SJSA1 (cell line): ENCODE measurements at places on chromosomes 1 and 21. TPM values are rescaled to one million over a fixed set of nuclear protein-coding genes. Genes with fewer than 3 reads are reported as not detected.

The IFI44L gene
- 0.56 and 1.2 TPM in 2 replicates for total RNA-seq

The PPIAL4G gene
- total RNA-seq: not detected in 2 replicates

The E2F2 gene
- 7.3 and 12.3 TPM in 2 replicates for total RNA-seq

The TGFBR3 gene
- total RNA-seq: 8.8 and 15.2 TPM in 2 replicates

The GNAT2 gene
- 0.16 TPM in 1 of 2 replicates, not detected in the other for total RNA-seq

The OR2L8 gene
- not detected in 2 replicates for total RNA-seq

The OR2L2 gene
- not detected in 2 replicates for total RNA-seq

The FMOD gene
- total RNA-seq: 0.66 and 0.87 TPM in 2 replicates

The ADGRL4 gene
- not detected in 2 replicates for total RNA-seq

The GPATCH2 gene
- total RNA-seq: 15.3 and 24.2 TPM in 2 replicates

The ZRANB2 gene
- total RNA-seq: 35.3 and 42.4 TPM in 2 replicates

The TNFRSF9 gene
- total RNA-seq: 3.4 and 5.6 TPM in 2 replicates

- no peak for DNase-seq
Measured at GRCh38 chr1:111876631-111877030, 112.8 kb downstream of the KCND3 start.

GRCh38 chr1:240500647-240501046, 111.3 kb downstream of the GREM2 start:
- no peak for DNase-seq

DNA sequence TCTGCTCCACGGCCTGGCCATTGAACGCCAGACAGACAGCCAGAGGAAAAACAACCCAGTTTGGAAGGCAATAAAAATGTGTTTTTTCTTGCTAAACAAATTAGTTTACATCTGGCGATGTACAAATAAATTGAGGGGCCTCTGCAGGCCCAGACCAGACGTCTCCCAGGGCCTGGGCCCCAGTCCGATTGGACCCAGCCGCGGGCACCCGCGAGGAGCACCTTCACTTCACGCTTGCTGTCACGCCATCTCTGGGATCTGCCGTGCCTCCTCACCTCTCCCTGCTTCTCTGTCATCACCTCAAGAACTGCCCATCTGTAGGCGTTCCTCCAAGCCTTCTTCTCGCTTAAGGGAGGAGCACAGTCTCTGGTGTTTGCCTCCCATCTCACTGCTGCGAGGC, 61.5 kb downstream of the GLIS1 start:
- no peak for DNase-seq

DNA sequence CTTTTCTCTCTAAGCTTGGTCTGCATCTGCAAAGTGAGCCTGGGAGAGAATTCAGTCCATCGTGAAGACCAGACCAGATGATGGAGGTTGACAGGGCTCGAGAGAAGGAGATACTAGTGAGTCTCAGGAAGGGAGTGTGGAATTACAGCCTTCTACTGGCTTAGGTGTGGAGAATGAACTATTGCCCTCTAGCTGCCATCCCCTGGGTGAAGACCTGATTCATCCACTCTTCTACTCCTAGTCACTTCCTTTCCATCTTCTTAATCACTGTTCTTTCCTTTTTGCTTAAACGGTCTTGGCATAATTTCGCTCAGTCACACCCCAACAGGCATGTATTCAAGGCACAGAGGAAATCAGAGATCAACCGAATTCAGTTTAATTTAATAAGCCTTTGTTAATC, 34.0 kb upstream of the HSD17B7 start:
- no peak for DNase-seq

- DNase-seq: no peak
Measured at GRCh38 chr1:165169028-165169427, 187.5 kb downstream of the LMX1A start.

DNA sequence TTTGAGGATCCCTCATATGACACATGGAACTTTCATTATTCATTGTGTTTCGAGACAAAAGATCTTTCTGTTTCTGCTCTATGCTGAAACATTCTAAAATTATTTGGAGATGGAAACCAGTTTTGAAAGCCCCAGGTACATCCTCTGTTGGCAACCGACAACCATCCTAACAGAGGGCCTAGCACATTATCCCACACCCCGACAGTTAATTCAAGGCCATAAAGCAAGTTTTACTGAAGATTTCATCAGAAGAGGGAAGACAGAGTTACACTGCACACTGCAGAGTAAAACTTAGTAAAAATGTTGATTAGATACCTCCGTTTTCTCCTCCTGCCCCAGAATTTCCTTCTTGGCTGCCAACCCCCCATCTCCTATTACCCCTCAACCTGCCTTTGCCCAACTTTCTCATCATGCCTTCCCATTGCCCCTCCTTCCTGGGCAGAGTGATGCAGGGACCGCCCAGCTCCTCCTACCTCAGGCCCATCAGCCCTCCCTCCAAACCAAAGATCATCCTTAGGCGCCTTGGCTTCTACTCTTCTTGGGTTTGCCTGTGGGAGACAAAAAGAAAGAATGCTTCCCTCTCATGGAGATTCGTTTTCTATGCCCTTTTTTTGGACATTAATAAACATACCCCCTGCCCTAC, 52.9 kb upstream of the CITED4 start:
- DNase-seq: no peak

- DNase-seq: no peak
Measured at GRCh38 chr21:26923986-26924385, 42.9 kb downstream of the ADAMTS5 start.

DNA sequence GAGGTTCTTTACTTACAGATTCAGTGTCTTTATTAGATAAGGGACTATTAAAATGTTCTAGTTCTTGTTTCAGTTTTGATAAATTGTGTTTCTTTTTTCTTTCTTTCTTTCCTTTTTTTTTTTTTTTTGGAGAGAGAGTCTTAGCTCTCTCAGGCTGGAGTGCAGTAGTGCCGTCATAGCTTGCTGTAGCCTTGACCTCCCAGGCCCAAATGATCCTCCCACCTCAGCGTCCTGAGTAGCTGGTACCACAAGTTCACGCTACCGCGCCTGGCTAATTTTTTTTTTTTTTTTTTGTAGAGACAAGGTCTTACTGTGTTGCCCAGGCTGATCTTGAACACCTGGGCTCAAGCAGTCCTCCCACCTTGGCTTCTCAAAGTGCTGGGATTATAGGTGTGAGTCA, 76.6 kb downstream of the TMEM200B start:
- DNase-seq: no peak

GRCh38 chr1:55931081-55931940, 648.1 kb downstream of the PLPP3 start:
- no peak for DNase-seq

DNA sequence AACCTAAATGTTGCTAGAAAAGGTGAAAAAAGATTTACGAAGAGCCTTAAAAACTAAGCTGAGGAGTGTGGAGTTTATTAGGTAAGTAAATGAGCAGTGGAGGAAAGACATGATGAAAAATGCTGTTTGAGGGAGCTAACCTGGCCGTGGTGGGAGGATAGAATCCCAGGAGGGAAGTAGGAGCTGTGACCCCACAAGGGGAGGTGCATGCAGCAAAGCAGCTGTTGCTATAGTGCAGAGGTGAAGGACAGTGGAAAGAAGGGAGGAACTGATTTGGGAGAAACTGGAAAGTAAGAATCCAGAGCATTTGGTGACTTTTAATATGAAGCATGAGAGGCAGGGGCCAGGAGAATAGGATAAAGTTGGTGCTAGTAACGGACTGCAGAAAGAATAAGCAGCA, 271.7 kb upstream of the ADGRL2 start:
- no peak for DNase-seq

DNA sequence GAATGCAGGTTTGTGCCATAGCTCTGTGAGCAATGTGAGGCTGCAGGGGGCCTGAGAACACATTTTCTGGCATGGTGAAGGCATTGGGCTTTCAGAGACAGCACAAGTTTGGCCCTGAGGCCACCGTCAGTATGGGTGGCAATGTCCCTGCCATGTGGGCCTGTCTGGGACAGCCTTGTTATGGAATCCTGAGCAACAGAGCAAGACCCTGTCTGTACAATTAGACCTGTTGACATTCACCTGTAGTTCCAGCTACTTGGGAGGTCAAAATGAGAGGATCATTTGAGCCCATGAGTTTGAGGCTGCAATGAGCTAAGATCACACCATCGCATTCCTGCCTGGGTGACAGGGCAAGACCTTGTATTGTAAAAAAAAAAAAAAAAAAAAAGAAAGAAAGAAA, 35.6 kb downstream of the PRDM15 start:
- DNase-seq: no peak

DNA sequence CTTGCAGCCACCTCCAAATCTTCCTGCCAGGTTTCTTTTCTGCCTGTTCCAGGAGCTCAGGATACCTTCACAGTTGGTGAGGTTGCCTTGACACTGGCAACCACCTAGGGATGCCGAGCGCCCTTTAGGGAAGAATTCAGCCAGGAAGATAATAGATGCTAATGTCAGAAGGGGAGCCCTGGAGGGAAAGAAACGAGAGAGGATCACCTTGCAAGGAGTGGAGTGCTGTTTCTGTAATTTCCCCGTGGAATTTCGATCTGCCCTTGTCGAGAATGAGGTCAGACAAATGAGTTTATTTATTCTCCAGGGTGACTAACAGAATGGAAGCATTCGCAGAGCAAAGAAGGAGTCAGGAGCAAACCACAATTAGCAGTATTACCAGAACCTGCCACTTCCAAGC, 315.8 kb upstream of the KAZN start:
- peak; percentile 7 for DNase-seq

DNA sequence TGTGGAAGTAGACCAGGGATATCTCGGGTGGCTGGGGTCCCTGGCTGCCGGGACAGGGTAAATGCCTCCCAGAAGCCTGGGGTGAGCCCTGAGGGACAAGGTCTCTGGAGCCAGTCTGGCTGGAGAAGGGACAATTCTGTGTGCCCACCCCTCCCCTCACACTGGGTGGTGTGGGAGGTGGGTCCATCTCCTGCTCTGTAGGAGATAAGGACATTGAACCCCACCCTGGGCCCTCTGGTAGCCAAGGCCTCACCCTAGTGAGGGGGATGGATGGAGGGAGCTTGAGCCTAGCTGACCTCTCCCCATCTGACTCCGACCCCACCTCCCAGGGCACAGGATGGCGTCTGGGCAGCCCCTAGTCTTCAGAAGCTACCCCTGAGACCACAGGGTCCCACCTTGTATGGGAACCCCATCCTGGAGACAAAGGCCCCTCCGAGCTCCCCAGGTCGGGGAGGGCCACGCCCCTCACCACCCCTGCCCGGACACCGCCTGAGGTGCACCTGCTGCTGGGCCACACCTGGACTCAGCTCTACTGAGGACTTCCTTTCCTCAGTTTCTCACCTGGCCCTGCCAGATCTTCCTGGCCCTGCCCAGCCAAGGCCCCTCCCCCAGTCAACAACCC, 4.3 kb downstream of the AGRN start:
- DNase-seq: no peak

DNA sequence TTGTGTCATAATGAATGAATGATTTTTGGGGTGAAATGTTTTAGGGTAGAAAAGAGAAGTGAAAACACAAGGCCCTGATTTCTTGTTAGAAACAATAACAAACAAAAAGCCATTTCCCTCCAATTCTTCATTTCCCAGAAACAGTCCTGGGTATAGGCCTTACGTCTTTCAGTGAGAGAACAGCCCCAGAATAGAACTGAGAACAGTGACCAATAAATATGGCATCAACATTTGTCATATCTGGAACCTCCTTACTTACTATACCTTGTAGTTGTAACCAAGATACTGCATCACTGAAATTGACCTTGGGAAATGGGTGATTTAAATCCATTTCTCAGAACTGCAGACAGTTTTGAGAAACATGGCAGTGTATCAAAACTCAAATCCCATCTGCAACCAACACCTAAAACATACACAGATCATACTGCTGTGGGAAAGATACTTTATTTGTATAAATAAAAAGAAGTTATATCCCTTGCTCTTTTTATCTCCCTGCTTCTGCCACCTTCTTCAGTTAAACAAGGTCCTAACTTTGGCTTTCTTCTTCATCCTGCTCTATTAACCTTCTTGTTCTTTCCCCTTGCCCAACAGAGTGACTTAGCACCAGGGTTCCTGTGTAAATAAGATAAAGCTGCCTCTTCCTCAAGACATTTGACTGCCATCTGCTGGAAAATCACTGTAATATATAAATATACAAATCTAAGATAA, 19.5 kb downstream of the XKR8 start:
- DNase-seq: peak; percentile 44

GRCh38 chr1:43367026-43367903, 546 bp downstream of the ELOVL1 start:
- DNase-seq: no peak

GRCh38 chr1:230717251-230717650, 3.3 kb upstream of the AGT start:
- DNase-seq: peak; percentile 24

GRCh38 chr1:230749635-230750034, 2.4 kb downstream of the CAPN9 start:
- DNase-seq: no peak

GRCh38 chr1:118479351-118479750, 294.3 kb upstream of the SPAG17 start:
- DNase-seq: no peak

- peak; percentile 40 for DNase-seq
Measured at GRCh38 chr1:110011527-110012041, 22.8 kb upstream of the STRIP1 start.

GRCh38 chr1:86370601-86371022, 25.5 kb downstream of the ODF2L start:
- DNase-seq: no peak

DNA sequence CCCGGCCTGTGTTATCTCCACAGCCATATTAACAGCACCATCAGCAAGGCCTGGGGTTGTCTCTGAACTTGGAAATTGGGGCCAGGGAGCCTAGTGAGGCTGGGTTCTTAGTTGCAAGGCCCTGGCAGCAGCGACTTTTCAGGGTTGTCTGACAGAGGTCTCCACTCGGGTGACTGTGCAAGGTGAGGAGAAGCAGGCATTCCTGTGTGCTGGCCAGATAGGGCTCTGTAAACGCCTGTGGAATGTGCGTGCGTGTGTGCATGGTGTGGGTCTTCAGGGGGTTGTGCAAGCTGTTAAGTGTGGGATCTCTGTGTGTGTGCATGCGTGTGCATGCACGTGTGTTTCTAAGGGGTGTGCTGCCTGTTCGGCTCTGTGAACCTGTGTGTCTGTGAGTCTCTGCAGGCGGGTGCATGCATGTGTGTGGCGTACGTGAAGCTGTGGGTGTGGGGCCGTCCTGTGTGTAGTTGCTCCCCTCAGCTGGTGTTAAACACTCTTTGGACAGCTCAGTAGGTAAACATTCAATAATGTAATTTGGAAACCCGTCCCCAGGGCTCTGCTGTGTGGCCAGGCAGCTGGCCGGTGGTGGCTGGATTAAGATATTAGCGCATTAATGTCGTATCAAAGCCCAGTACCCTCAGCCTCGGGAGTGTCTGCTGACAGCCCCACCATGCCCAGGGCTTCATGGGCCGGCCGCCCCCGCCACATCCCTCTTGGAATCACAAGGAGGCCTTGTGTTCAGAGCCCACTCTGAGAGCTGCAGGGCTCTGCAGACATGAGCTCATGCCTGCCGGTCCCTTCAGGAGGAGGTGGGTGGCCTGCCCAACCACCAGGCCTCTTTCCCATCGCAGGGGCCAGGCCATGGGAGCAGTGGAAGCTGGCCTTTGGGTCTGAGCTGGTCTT, 189.9 kb downstream of the FOXD2 start:
- DNase-seq: peak; percentile 36

- DNase-seq: no peak
Measured at GRCh38 chr1:204961765-204962419, 81.1 kb upstream of the CNTN2 start.

- DNase-seq: no peak
Measured at GRCh38 chr1:218759795-218760194, 413.9 kb upstream of the LYPLAL1 start.
